Astrocyte of the hippocampus (primary cell): ENCODE measurements at places on chromosomes 1 and 21.

- peak; percentile 35 for DNase-seq
Measured at GRCh38 chr1:202713110-202713509, 2.9 kb upstream of the SYT2 start.

DNA sequence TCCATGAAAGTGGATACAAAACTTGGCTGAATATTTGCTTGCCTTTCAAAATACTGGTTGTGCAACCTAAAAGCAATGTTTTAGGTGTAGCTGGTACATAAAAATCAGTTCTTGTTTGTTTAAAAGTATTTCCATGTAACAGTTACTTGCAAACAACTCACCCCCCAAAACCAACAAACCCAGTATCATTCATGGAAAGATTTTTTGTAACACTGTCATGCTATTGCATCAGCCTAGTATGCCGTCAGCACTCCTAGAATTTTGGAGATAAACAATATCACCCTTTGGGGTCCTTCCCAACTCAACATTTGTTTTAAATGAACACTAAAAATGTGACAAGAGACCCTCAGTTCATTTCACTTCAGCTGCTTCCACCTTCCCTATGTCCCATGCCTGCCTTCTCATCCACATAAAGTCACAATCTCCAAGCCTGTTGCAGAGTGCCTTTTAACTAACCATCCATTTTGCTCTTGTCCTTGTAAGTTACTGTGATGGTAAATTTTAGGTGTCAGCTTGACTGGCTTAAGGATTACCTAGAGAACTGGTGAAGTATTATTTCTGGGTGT, 425.3 kb downstream of the DUSP10 start:
- DNase-seq: no peak

- no peak for DNase-seq
Measured at GRCh38 chr1:197770243-197770642, 5.0 kb downstream of the DENND1B start.

DNA sequence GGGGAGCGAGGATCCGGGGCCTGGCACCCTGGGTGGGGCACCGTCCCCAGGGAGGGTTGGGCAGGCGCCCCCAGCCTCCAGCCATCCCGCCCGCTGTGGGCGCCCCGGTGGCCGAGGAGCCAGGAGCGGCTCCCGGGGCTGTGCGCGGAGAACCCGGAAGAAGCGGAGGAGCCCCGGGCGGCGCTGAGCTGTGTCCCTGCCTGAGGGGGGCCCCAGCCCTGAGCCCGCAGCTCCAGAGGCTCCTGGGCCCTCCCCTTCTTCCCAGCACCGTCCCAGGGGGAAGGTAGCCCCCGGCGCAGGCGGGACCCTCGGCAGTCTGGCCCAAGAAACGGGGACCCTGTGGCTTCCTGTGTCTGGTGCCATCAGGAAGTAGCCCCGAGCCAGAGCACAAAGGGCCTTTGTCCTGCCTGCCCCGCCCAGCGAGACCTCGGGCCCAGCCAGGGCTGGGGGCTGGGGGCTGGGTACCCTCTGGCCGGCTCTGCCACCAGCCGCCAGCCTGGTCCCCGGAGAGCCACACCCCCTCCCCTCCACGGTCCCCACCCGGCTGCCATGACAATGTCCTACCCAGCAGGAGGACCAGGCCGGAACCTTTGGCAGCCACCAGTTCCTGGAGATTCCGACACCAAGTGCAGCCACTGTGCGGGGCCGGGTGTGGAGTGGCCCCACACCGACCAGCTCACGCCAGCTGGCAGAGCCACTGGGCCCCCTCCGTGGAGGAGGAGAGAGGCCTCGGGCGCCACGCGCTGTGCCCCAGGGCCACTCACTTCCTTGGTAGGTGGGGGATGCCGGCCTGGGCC, 15.6 kb upstream of the TTLL10 start:
- peak; percentile 65 for DNase-seq

- DNase-seq: no peak
Measured at GRCh38 chr21:43676391-43676790, 17.0 kb downstream of the RRP1B start.

- DNase-seq: no peak
Measured at GRCh38 chr1:181180407-181181031, 92.0 kb downstream of the IER5 start.

DNA sequence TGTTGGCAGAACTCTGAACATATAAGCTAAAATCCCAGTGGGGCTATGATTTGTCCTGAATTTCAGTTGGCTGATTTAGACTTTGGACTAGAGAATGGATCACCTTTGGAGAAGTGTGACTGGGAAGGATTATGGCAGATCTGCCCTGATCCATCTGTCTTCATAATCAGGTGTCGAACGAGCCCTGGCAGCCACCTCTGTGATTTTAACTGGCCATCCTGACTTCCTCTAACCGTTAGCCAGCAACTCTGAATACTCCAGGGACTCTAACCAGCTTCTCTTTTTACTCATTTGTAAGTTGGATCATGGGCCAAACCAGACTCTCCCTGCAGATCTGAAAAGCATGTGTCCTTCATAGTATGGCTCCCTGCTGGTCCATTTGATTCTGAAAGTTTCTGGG, 32.0 kb downstream of the ACTN2 start:
- no peak for DNase-seq

DNA sequence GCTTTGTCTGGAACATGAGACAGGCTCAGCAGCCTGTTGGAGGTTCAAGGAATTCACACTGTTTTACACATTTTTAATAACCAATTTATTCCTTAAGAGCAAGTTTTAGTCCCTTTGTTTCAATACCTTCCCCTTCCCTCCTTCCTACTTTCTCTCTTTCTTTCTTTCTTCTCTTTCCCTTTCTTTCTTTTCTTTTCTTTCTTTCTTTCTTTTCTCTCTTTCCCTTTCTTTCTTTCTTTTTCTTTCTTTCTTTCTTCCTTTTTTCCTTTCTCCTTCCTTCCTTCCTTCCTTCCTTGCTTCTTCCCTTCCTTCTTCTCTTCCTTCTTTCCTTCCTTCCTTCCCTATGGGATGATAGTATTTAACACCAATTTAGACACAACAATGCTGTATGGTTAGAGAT, 164.2 kb downstream of the CENPF start:
- DNase-seq: no peak

DNA sequence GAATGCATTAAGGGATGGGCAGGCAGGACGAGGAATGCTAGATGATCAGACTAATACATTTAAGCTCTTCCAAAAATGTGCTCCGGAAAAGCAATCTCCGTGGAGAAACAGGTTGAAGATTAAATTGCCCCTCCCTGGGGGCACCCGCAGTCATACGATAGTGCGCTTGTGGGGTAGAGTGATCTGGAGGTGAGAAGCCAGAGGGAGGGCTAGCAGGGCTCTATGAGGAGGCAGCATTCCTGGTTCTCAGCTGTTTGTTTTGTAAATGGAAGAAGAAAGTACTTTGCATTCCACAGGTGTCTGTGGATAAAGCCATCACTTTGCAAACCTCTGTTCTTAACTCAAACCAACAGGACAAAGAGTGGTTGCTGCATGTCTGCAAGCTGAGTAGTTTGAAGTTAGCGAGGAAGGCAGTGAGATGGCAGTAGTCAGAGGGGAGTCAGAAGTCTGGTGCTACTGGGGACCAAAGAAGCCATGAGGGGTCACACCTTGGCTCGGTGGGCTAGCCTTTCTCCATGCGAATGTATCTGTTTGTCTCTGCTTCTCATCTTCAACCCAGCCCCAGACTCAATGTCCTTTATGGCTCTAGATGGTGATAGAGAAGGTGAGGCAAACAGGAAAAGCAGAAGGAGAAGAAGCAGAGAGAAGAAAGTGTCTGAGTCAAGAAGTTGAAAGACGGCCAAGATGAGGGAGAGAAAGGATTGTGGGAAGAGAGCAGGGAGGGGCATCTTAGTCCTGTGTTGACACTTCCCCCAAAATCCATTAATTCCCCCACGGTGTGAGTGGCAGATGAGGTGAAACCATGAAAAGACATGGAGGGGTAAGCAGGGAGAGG, 65.2 kb upstream of the GJA8 start:
- DNase-seq: no peak

DNA sequence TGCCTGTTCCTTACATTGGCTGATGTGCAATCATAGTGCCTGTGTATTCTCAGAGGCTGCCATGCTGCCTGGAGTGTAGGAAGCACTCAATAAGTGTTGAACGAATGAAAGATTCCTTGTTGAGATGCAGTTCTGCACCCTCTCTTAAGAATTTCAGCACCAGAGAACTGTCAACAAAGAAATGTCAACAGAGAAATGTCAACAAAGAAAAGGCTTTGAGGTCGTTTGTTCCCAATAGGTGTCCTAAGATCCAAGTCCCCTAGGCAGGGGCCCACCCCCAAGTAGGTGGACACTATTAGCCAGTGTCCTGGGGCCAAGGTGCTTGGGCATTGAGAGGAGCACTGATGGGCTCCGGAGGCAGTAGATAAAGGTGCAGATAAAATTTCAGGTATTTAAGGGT, 12.6 kb downstream of the KCND3 start:
- no peak for DNase-seq

DNA sequence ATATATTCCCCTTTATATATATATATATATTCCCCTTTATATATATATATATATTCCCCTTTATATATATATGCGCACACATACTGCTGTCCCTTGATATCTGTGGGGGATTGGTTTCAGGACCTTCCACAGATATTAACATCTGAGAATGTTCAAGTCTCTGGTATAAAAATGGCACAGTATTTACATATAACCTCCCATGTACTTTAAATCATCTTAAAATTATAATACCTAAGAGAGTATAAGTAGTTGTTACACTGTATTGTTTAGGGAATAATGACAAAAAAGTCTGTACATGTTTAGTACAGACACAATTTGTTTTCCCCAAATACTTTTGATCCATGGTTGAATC, 45.8 kb downstream of the NR5A2 start:
- no peak for DNase-seq

DNA sequence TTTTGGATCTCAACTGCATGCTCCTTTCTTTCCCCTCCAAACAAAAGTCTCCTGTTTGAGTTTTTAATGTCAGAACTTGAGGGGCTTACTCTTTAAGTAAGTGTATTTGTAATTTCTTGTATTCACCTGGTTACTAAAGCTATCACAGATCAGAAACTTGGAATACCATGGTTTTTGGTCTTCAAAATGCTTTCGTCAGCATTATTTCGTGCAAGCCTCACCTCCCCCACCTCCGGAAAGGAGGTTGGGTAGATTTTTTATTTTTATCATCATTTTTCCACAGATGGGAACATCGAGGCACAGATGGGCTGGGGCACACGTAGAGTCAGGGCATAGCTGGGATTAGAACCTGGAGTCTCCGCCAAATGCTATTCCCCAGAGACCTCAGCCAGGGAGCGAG, 100.7 kb downstream of the IER5 start:
- no peak for DNase-seq

GRCh38 chr1:210445931-210446330, 117.2 kb downstream of the HHAT start:
- DNase-seq: no peak

DNA sequence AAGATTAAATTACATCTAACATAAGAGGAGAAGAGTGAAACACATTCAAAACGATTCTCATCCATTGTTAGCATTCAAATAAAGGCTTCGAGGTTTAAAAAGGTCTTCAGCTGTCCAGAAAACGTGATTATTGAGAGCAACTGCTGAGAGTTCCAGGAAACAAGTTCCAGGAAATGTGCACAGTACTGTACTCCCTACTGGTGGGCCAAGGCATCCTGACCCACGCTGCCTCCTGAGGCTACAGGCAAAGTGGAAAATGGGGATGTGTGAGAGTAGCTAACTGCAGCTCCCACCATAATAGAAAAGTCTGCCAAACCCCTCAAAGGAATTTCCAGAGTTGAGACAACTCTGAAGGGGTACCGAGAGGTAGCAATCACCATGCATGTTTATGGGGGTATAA, 2.0 kb downstream of the VAV3 start:
- no peak for DNase-seq

- no peak for DNase-seq
Measured at GRCh38 chr1:153367090-153367489, 8.3 kb downstream of the S100A12 start.

- no peak for DNase-seq
Measured at GRCh38 chr1:23537296-23537973, 6.4 kb upstream of the E2F2 start.

DNA sequence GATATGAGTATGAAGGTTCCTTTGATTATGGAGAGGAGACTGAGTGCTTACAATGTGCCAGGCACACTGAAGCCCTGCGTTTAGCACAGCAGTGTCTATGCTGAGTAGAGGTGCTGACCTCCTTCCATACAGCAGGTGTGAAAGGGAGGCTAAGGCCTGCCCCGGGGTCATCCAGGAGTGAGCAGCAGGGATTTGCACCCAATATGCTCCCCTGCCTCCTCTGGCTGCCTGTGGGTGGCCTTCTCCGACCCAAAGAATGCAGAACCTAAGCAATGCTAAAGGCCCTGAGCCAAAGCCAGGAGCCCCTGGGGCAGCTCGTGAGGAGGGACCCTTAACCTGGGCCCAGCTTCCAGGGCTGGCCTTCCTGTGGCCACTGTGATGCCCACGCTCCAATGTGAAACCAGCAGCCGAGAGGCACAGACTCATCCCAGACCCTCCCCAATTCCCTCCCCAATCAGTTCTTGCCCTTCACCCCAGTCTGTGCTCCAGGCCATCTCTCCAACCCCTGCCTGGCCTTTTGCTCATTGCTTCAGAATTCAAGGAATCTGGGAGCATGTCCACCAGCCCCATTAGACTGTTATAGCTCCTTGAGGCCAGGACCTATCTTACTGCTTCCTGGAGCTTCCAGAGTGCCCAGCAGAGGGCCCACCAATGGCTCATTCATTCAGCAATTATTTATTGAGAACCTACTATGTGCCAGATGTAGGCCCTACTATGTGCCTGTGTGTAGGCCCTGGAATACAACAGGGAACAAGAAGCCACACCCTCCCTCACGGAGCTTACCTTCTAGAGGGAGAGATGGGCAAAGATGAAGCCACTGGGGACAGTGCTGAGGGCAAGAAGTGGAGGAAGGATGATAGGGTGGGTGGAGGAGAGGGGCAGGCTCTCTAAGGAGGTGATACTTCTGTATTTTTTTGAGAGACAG, 53.3 kb downstream of the TAS1R2 start:
- DNase-seq: peak; percentile 29

DNA sequence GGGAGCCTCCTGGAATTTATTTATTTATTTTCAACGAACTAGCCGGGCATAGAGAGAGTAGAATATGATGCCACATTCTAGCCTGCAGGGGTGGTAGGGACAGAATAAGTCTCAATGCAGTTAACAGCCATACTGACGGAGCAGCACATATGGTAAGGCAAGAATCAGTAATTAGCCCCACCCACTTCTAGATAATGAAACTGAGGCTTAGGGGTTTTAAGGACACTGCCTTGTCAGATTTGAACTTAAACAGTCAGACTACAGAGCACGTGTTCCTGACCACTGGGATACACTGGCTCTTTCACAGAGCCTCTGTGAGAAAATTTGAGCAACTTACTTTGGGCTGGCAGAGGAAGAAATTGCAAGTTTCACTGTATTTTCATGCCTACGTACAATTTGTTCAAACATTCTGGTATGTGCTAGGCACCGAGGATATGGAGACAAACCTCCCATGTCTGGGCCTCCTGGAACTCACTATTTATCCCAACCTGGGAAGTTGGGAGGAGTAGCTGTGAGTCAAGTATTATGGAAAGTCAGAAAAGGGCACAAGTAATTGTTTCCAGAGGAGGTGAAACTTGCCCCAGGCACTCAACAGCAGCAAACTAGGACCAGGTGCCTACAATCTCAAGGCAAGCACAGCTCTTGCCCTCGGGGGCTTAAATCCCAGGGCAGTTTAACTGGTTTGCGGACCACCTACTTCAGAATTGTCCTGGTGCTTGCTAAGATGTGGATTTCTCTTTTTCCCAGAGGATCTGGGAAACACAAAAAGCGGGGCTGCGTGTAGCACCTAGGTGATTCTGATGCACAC, 1.6 kb upstream of the CLIC4 start:
- no peak for DNase-seq

- no peak for DNase-seq
Measured at GRCh38 chr1:46172321-46172720, 2.6 kb upstream of the TSPAN1 start.

GRCh38 chr1:189175889-189176288, 1301.8 kb downstream of the BRINP3 start:
- DNase-seq: no peak
